ENCODE measurements at places on chromosomes 2 and 18.

GRCh38 chr2:72835403-72835802 lies 9.6 kb upstream of the EXOC6B start:
- DNase-seq = no peak

- DNase-seq = no peak
These were observed 68.1 kb upstream of the ZNF804A start for GRCh38 chr2:184530239-184530638.

GRCh38 chr2:239946864-239947728 lies 78.0 kb downstream of the NDUFA10 start:
- DNase-seq = no peak

DNA sequence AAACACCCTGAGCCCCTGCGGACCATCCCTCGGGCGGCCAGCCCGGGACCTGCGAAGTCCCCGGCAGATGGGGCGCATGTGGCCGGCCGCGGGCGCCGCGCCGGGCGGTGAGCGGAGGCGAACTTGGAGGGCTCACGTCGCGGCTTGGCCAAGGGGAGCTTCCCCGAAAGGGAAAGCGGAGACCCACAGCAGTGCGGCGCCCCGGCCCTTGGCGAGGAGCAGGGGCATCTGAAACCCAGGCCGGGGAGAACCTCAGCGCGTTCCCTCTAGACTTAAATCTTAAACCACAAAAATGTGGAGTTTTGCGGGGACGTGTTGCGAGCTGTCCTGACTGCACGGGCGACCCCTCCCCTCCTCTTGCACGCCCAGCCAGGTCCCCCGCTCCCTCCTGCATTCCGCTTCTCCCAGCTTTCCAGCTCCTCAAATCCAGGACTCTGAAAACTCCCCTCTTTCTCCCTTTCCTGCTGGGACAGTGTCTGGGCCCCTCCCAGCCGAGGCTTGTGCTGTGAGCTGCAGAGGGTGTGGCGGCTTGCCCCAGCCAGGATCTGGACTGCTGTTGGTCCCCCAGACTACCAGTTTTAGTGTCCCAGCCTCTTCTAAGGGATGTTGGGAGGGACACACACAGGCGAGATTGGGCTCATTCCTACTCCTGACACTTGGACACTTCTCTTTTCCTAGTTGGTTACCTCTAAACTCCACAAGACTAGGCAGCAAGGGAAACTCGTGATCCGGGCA lies 1.3 kb downstream of the FMNL2 start:
- DNase-seq = no peak

DNA sequence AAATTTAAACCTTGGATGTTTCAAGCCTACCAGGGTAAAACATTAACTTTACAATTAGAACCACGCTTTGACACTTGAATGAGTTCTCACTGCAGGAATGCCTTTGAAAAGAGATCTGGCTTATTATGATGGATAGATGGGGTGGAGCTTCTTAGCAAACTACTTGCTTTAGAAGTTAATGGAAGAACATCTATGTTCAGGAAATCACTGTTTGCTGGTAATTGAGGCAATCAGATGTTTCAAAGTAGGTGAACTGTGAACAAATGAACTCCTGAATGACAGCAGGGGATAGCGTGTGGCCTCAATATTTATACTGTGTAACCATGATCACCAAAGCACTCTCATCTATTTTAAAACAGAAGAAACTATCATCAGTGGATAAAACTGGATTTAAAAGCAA lies 383.6 kb downstream of the PIK3C3 start:
- no peak for DNase-seq

DNA sequence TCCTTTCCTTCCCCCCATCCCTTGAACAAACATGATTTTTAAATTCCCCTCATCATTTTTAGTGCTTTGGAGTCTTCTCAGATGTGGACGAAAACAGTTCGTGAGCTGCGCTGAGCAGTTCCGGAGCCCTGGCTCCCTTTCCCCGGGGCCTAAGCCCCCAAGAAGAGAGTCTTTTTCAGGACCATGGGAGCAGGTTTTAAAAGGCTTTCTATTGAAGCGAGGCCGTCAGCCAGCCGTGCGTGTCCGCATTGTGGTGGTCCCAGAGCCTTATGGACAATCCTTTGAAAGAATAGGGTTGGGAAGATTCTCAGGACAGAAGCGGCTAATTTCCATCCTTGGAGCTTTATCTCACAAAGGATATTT lies 290.7 kb downstream of the SOX11 start:
- DNase-seq = no peak

DNA sequence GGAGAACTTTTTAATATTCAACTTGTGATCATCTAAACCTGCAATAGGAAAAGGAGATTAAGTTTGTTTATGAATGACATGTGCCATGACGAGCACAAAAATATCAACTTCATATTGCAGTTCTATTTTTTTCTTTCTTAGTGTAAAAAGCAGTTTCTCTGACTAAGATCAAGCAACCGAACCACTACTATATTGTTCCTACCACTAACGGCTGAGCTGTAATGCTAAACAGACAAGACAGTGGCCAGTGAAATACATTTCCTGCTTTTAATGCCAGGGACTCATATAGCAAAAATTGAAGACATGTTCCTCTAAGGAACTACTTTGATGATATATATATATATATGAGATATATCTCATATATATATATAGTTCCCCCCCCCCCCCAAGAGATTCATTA lies 1705.6 kb upstream of the TMEFF2 start:
- DNase-seq = no peak

DNA sequence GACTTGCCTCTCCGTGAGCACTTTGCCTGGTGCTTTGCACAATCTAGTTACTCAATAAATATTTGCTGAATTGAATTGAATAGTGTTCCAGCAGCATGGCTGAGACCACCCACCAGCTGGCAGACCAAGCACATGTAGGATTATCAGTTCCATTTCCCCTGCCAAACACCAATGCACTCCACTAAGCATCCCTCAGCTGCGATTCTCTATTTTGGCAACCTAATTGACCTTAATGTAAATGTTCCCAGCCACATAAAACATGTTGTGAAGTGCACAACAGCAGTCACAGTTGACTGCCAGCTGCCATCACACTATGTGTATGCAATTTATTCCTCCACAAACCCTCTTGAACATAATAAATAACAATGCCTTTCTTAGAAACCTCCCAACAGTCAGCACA lies 1879.4 kb upstream of the PIK3C3 start:
- no peak for DNase-seq

DNA sequence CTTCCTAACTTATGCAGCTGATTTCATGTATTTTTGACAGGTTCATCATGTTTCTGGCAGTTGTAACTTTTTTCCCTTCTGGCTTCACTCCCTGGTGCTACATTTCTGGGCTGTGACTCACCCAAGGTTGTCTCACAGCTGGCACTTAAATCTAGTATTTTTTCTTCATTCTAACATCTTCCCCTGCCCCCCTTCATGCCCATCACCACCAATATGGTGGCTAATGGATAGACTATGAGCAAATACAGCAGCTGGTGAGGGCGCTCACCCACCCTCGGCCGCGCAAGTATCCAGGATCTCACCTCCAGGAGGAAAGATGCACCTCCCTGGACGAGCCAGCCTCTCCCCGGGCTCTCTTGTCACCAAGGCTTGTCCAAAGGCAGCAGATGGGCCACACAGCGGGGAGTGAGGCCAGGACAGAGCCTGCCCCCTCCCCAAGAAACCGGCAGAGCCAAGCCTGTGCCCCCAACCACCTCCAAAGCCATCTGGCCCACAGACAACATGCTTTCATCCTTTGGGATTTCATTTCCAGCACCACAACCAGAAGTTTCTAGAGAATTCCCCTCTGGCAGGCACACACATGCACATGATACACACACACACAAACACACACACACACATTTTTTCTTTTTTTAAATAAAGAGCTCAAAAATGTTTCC lies 39.1 kb downstream of the ATOH8 start:
- DNase-seq = no peak

GRCh38 chr2:86411396-86411795 lies 29.8 kb upstream of the KDM3A start:
- no peak for DNase-seq

GRCh38 chr2:134669731-134670669 lies 48.8 kb downstream of the TMEM163 start:
- DNase-seq = peak; percentile 39

- peak; percentile 67 for DNase-seq
These were observed 239.3 kb downstream of the PRKCE start for GRCh38 chr2:45890819-45891218.

- no peak for DNase-seq
These were observed 8.9 kb downstream of the EMILIN2 start for GRCh38 chr18:2855560-2856350.

GRCh38 chr2:71929482-71929772 lies 218.2 kb downstream of the CYP26B1 start:
- no peak for DNase-seq

DNA sequence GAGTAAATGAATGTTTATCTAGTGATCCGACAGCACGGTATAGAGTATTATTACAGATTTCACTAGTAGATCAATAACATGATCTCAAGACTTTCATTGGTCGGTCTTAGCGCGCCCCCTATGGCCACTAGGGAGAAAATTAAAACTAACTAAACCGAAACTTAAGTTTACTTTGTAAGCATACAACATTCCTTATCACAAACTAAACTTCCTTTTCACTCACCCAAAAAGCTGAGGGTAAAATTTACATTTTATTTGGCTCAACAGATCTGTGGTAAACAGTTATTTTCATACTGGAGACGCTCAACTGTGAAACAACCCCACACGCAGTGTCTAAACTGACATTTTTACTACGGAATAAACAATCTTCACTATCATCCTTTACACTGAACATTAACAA lies 215.6 kb upstream of the MAP2 start:
- no peak for DNase-seq

DNA sequence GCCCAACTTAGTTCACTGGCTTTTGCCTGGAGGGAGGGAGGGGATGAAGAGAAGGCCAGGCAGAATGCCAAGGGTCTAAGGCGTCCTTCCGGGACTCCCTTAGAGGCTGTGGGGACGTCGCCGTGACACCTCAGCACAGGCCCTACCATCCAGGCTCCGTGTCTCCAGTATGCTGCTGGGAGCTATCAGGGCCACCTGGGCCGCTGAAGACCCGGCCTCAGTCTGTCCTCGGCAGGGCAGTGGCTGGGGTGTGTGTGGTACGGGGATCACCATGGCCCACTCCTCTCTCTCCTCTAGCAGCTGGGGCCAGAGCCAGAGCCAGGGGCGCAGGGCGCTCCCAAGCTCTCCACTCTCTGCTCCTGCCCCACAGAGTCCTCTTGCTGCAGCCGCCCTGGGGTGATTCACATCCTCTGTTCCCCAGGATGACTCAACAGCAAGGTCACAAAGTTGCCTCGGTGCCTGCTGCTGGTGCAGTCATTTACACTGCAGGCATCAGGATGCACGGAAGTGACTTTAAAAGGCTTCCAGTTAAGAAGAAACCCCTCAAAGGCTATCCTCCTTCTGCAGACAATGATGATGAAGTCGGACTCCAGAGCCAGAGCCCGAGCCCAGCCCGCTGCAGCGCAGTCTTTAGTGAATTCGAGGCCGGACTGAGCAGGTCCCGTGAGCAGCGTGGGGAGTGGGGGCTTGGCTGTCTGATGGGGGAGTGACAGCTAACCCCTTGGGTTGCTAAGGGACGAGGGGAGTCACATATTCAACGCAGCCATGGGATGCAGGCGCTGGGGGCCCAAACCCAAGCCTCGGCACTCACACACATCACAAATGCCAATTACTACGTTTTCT lies 31.9 kb downstream of the SNORC start:
- DNase-seq = no peak

GRCh38 chr2:45964223-45964841 lies 312.9 kb downstream of the PRKCE start:
- no peak for DNase-seq

- DNase-seq = no peak
These were observed 135.8 kb downstream of the LDLRAD4 start for GRCh38 chr18:13354402-13354801.

DNA sequence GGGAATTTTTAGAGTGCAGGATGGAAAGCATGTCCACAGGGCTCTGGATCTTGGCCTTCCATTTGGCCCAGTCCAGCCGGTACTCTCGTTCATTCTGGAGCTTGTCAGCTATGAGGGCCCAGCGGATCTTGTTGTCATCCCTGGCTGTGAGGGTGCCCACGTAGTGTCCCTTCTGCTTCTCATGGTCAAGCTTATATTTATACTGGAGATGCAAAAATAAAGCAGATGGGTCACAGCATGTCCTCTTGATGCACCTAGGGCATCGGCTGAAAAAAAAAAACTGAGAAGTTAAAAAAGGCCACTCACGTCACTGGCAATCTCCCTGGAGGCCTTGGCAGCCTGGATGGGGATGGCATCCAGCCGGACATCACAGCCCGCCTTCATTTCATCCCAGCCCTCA lies 160.5 kb downstream of the RIF1 start:
- DNase-seq = no peak

- DNase-seq = no peak
These were observed 91.2 kb upstream of the KLHL29 start for GRCh38 chr2:23293731-23294130.

GRCh38 chr18:59801576-59801975 lies 98.2 kb upstream of the PMAIP1 start:
- DNase-seq = no peak

GRCh38 chr2:130796290-130796689 lies 40.4 kb upstream of the ARHGEF4 start:
- no peak for DNase-seq

DNA sequence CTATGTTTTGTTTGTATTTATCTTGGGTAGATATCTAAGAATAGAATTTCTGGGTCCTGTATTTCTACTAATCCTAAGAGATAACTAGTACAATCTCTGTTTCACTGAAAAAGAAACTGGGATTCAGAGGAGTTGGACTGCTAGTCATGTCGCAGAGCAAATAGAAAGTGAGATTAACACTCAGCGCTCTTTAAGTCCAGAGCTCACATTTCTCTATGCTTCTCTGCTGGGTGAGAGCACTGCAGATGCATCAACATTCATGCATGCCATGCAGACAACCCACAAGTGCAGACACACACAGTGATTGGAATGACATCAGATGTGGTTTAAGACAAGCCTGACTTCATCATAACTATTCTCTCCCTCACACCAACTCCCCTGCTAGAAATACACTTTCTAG lies 563.8 kb downstream of the TDRD15 start:
- no peak for DNase-seq

GRCh38 chr2:205892665-205893259 lies 193.2 kb downstream of the INO80D start:
- DNase-seq = no peak

DNA sequence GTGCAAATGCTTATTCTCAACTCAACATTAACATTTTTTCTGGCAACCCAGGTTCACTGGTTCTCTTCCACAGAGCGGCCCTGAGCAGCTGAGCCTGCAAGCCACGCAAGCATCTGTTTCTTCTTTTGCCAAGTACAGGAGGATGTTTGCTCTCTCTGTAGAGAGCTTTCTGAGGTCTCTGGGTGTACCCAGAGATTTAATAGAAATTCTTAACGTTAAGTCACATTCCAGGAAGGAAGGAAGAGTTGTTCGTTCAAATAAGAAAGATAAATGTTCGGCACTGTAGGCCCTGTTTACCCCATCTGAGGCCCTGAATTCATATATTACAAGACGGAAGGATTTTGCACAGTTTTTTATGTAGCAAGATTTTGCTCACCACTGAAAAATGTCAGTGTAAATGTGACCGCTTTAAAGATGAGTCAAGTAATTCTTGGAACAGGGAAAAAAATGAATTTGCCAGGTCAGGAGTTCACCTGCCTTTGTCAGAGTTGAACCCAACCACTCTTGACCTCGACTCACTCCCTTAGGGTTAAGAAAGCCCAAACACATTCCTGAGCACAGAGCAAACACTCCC lies 30.1 kb downstream of the KCTD18 start:
- DNase-seq = no peak

GRCh38 chr2:3769766-3770165 lies 66.4 kb downstream of the DCDC2C start:
- DNase-seq = no peak
